Sigmoid colon (tissue), 7 donors: ENCODE measurements at places on chromosomes 3 and 15. TPM values are rescaled to one million over a fixed set of nuclear protein-coding genes. Genes with fewer than 3 reads are reported as not detected.

IGSF11 gene
- total RNA-seq: 8.3 TPM

GNB4 gene
- 35.4 TPM for total RNA-seq

CATSPER2 gene
- 6.9 TPM for total RNA-seq

OSTN gene
- total RNA-seq: not detected

RNF13 gene
- 110 TPM for total RNA-seq

DNA sequence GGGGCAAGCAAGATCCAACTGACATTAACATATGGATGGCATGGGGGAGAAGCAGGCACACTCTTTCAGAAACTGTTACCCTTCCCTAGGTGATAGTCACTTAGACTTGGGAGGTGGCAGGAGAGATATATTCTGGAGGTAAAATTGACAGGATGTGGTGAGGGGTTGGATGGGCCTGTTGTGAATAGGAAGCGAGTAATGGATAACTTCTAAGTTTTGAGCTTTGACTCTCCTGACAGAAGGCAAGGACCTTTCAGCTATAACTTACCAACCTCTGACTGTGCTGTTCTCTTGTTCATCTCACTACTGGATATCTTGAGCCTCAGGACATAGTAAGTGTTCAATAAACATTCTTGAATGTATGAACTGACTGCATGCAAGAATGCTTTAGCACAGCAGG lies 1.9 kb upstream of the PDIA5 start:
- DNase-seq: no peak

DNA sequence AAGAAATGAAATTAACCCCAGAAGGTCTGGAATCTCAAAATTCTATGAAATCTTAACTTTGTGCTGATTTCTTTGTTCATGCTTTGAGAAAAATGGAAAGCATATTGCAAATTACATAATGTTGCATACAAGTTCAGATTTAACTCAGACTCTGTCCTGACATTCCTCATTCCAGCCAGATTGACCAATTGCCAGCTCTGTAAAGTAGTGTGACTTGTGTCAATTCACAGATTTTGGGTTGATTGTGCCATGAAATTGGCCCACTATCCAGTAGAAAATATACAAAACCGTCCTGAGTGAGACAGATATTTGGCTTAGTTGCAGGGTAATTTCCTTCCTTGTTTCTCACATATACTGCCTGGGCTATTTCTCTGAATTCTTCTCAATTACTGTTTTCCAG lies 1312.6 kb downstream of the ROBO1 start:
- no peak for DNase-seq

DNA sequence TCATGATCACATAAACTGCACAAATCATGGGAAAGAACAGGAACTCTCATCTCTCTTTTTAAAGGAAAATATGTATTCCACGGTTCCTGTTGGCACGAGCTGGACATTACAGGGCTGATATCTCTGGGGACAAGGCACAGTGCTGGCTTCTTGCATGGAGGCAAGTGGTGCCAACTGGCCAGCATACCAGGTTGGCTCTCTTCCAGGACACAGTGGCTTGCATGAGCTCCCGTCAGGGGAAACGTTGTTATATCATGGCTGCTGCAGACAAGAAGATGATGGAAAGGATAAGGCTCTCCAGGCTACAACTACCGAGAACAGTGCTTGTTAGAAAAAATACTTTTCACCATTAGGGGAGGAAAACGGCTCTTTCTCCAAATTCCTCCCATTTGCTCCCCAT lies 283.9 kb downstream of the RORA start:
- DNase-seq: peak; percentile 80

- no peak for DNase-seq
Observed at GRCh38 chr3:51044982-51045381, 340.1 kb upstream of the MANF start.

DNA sequence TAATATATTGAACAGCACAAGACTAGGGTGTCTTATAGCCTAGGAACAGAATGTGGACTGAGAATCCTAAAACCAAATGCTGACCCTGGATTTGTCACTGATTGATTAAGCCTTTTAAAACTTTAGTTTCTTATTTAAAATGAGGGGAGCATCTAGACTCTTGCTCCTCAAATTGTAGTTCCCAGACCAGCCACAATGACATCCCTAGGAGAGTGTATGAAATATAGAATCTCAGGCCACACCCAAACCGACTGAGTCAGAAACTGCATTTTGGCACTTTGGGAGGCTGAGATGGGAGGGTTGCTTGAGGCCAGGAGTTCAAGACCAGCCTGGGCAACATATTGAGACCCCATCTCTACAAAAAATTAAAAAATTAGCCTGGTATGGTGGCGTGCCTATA lies 287.8 kb upstream of the UMPS start:
- no peak for DNase-seq

DNA sequence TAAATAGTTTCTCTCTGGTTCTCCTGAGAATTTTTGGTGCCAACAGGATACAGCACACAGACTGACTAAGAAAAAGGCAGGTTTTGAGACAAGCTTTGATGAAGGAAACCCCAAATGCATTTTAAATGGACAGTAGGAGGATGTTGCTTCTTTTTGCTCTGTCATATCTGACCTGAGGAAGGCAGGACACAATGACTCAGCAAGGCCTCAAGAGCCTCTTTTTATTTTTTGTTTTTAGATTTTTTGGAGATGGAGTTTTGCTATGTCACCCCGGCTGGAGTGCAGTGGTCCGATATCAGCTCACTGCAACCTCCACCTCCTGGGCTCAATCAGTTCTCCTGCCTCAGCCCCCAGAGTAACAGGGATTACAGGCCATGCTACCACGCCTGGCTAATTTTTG lies 16.9 kb upstream of the KNG1 start:
- no peak for DNase-seq

DNA sequence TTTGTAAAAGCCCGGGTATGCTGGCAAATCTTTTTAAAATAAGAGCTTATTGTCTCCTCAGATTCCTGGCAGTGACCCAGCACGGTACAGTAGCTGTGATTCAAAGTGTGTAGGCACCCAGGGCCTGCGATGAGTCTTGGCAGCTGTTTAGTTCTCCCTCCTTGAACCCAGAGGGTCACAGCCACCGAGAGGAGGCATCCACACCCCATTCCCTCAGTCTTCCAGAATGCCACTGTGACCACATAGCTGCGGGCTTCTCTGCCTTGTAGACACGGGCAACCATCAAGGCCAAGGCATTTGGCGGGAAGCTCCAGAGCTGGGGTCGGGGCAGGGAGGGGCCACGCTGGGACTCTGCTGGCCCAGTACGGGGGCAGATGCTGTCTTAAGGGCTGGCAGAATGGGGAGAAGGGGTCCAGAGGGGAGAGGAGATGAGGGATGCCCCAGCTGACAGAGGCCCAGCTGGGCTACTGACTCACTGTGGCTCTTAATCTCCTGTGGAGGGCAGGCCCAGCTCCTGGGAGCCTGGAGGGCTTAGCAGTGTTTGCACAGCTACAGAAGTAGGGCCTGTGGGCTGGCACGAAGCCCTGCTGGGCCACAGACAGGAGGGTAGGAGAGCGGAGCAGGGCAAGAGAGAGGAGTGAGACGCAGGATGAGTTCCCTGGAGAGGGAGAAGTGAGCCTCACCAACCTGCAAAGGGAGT lies 68.8 kb upstream of the DLG1 start:
- DNase-seq: peak; percentile 67

DNA sequence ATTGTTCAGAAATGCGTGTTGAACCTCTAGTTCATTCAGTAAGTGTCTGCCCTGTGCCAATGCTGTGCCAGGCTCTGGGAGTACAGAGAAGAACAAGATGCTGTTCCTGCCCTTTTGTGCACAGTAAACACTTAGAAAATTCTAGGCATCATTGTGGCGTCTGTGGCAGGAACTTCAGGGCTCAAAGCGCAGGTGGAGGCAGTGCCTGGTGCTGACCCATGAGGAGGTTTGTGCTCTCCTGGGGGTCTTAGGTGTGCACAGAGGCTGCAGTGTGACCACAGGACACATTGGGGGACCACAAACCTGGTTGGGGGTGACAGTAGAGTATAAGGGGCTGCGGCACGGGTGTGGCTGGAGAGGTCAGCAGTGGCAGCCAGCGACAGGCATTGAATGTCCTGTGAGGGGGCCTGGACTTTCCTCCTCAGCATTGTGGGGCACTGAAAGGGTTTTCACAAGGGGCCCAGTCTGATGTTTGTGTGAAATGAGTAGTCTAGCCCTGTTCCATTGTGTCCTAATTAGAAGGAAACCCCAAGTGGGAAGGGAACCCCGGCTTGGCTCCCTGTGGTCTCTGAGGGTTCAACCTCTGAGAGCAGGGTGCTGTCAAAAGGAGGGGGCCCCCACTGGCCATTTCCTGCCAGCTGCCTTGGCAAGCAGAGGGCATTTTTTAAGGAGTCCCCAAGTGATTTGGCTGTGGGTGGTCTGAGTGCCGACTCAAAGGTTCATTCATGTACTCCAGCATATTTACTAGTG lies 20.9 kb downstream of the MRAS start:
- peak; percentile 56 for DNase-seq

DNA sequence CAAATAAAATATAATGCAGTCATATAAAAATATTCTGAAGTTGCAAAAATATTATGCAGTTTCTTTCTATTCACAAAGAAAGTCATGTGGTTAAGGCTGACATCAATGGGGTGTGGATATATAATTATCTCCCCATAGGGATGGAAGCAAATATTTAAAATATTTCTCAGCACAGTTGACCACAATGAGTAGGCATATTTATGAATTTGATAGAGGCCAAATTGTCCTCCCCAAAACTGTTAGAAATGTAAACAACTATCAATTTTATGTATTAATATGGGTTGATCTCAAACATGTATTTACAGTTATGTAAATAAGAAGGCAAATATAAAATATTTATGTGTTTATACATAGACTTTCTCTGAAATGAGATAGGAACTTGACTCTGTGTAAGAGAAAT lies 246.0 kb upstream of the CBLB start:
- DNase-seq: no peak

DNA sequence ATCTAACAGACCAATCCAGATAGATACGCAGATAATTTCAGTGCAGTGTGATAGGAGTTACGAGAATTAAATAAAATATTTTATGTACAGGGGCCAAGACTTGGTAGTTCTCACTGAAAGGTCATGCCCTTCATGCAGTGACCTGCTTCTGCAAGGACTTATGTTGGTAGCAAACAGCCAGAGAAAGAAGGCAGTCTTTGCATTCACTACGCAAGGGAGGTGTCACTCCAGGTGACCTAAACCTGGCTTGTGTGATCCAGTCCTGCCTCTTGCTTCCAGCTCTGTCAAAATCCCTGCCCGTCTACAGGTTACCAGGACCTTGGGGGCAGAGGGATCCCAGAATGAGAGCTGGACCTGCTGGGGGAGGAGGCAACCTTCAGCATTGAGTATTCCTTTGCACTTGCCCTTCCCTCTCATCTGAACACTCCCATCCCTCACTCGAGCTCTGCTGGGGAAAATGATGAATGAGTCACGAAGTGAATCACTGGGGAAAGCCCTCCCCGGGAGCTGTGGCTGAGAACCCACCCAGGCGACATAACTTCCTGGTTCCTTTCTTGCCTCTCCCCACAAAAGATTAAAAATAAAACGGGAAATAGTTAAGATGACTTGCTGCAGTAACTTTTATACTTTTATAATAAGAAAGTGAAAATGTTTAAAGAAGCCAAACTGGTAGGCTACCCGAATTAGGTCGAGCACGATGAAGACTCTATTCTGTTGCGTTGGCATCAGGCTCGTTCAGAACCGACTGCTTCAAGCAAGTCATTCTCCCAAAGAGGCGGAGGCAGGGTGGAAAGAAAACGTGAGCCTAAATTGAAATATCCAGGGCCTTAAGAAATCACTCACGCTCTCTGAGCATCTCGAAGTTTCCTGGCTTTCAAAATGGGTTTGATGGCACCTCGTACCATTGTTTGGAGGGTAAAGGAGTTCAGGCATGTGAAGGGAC lies 216.1 kb downstream of the SLCO3A1 start:
- DNase-seq: no peak

DNA sequence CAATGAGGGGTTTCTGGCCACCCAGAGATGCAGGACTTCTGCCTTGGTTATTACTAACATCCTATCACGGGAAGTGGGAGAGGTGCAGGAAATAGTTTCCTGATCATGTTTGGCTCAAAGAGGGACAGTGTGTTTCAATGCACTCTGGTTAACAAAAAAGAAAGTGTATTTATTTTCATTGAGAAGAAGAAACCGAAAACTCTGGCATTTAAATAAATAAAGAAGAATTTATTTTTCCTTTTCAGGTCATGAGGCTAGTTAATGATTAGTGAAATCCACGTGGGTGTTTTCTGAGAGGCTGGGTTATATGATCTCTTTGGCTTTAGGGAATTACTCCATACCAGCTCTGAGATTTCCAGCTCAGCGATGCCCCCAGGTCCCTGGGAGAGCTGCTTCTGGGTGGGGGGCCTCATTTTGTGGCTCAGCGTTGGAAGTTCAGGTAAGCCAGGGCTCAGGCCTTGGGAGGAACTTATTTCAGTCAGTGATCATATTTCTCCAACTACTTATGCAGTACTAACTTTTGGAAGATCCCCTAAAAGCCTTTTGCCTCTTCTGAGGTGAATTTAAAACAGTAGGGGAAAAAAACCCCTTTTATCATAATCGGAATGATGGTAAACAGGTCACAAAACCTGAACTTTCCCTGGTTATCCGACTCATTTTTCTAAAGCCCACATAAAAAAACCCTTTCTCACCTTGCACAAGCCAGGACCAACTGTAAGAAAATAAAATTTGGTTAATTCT lies at the start of gene PLA1A:
Gene PLA1A (plus strand): TSS at position 338 of the 741 bp plus-strand sequence. CDS start 29 bp downstream, at position 367.
- DNase-seq: no peak

- no peak for DNase-seq
Observed at GRCh38 chr15:94412979-94413746, 181.8 kb downstream of the MCTP2 start.

DNA sequence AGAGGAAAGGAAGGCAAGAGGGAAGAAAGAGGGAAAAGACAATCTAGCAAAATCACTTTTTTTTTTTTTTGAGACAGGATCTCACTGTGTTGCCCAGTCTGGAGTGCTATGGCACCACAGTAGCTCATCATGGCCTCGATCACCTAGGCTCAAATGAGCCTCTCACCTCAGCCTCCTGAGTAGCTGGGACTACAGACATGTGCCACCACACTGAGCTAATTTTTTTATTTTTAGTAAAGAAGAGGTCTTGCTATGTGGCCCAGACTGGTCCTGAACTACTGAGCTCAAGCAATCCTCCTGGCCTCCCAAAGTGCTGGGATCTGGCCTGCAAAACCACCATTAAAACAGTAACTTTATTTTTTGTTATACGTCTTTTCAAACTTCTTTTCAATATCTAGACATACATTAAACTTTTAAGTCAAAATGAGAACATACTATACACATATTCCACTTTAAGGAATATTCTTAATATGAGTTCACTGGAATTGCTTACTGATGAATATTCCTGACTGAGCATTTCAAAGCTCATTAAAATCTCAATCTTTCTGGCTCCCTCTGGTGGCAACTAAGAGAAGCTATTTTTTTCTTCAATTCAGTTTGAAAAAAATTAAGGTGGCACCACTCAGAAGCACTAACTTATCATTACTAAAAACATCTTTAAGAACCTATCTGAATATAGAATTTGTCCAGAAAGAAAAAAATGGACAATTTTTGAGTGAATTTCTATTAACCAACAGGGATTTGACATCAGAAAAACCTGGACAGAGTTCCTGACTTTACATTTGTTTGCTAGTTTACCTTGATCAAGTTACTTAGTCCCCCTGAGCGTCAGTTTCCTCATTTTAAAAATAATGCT lies 40.9 kb downstream of the UACA start:
- no peak for DNase-seq

- DNase-seq: no peak
Observed at GRCh38 chr3:27986234-27986879, 255.1 kb upstream of the CMC1 start.
